ENCODE measurements at places on chromosomes 7 and 10.

GRCh38 chr10:18599392-18599791, 52.0 kb downstream of the NSUN6 start:
- DNase-seq: no peak

DNA sequence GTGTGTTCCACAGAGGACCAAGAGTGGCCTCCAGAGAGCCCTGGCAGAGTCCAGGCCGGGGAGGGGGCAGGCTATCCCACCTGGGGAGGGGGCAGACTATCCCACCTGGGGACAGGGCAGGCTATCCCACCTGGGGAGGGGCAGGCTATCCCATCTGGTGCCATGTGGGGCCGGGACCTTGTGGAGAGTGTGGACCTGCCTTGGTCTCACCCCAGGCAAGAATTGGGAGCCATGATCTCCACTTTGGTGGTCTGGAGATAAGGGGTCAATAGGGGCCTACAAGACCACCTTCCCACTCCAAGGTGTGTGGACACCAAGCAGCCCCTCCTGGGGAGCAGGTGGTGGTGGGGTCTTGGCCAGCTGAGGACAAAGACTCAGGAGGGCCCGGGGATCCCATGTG, 138.2 kb downstream of the EBF3 start:
- DNase-seq: no peak

DNA sequence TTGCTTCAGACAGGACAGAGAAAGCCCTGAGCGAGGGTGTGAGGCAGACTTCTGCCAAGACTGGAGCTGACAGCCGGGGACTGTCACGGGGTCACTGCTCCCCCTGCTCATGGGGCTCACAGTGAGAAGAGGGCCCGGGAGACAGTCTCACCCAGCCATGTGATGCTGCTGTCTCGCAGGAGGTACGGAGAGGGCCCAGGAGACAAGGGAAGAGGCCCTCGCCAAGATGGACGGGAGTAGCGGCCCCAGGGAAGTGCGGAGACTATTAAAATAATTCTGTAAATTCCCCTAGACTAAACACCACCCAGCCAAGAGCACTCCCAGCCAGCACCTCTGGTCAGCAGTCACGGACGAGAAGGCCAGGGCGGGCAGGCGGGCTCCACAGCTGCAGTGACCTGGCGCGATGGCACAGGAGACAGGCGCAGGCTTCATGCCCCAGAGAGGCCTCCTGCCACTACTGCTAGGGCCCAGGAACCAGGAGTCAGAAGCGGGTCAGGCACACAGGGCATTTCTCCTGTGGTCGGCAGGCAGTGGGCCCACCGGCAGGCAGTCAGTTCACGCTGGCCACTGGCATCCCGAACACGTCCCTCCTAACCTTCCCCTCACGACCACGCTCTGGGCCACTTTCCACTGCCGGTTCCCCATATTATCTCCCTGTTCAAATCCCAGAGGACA, 24.1 kb downstream of the WDR86 start:
- no peak for DNase-seq

DNA sequence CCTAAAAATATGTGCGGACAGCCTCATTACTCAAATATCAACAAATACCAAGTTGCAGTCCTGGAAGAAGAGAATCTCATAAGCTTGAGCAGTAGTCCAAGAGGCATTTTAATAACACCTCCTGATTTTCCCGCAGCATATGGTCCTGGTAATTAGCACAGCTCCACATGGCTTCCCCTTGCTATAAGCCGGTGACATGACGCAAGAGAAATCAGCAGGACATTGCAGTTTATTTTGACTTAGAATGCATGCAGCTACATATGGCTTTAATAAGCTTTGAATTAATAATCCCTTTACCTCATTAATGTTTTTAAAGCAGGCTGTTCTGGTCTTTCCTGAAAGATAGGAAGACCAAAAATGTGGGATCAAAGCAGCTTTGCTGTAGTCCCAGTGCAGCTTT, 137.6 kb downstream of the RAMP3 start:
- no peak for DNase-seq

GRCh38 chr10:75538765-75539164, 107.3 kb downstream of the LRMDA start:
- DNase-seq: no peak

GRCh38 chr10:124033887-124034218, 59.5 kb downstream of the CHST15 start:
- DNase-seq: peak; percentile 59

- DNase-seq: no peak
Measured at GRCh38 chr10:43689618-43689954, 40.9 kb upstream of the ZNF32 start.

GRCh38 chr7:22468609-22469008, 31.4 kb downstream of the STEAP1B start:
- no peak for DNase-seq

DNA sequence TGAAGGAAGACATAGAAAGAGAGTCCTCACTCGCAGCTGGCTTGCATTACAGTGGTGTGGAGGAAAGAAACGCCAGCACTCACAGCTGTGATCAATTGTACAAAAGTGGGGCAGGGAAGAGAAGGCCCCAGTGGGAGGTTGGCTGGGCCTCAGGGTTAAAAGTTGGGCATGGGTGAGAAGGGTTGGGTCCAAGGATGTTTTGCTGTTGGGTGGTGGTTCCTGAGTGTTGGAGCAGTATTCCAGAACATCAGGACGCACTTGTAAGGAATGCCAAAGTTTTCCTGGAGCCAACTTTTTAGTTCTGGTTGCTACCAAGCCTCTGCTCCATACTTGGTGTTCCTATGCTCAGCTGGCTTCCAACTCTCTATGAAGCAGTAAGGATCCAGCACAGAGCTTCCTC, 55.4 kb upstream of the MKRN1 start:
- no peak for DNase-seq

DNA sequence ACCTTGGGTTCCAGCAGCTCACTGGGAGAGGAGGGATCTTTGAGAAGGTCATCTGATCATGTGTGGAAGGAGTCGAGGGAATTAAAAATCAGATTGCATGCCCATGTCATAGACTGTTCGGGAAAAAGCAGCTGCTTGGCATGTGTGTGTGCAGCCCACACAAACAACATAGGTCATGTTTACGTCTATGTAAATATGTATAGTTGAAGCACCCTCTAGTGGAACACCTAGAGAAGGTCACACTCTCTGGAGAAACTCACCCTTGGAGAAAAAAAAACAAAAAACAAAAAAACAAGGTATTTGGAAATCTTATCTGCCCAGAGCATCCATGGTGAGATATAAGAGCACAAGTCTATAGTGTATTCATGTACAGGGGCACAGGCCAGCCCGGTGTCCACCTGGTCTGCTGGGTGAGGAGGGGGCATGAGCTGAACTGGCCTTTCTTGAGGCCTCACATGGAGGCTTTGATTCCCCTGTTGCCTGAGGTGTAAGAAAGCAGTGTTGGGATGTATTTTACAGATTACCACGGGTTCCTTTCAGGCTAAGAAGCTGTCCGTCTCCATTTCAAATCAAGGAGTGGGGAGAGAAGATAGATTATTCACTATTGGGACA, 98.0 kb downstream of the NPY start:
- no peak for DNase-seq

DNA sequence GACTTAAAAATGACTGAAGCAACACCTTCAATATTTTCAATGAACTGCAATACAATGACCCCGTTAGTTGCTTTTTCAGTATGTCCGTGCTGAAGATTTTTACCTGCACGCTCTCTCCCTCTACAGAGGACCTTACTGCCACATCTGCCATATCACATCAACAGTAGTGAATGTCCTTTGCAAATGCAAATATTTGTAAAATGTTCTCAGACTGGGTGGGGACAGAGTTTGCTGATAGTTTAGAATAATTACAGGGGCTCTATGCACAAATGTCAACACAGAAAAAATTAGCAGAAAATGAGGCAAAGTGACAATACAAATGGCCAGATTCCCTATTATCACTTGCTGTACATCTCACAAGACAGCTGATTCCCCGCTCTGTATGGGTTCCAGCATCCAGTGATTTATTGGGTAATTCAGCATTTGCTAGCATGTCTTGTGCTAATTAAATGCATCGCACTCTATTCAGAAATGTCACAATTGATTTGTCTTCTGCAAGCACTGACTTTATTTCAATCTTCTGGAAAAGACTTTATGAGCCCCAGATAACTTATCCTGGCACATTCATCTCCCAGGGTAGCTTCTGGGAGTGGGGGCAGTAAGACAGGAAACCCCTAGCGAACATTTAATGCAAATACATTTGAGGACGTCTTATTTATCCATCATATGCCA, 69.1 kb upstream of the PTER start:
- DNase-seq: no peak

GRCh38 chr7:70218006-70218405, 619.7 kb downstream of the AUTS2 start:
- no peak for DNase-seq

DNA sequence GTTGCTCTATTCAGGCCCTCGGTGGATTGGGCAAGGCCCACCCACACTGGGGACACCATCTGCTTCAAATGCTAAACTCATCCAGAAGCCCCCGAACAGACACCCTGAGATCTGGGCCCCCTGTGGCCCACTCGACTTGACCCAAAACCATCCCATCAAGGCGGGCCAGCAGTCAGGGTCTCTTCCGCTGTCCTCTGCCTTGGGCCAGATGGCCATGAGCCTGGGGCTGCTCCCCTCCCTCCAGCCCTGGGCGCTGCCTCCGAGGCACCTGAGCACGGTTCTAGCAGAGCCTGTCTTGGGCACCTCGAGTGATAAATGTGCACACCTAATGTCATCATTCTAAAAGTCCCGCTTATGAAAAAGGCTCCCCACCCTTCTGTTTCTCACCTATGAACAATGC, 449.4 kb downstream of the TCERG1L start:
- no peak for DNase-seq

DNA sequence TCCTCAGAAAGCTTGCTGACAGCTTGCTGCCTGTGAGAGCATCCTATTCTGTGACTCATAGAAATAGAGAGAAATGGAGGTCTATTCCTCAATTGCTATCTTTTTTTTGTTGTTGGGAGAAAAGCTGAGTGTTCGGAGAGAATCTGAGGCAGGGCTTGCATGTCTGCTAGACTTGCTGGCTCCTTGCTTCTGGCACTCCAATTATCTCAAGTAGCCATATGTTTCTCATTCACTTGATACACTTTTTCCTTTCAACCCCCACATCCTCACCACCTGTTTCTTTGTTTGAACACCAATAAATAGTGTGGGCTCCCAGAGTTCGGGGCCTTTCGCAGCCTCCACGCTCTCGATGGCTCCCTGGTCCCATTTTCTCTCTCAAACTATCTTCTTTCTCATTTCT, 172.2 kb downstream of the SH2D4B start:
- no peak for DNase-seq

- DNase-seq: no peak
Measured at GRCh38 chr10:128025437-128025836, 100.8 kb downstream of the MKI67 start.

- DNase-seq: peak; percentile 16
Measured at GRCh38 chr7:34330308-34330707, 327.7 kb upstream of the NPSR1 start.

GRCh38 chr7:78115876-78116275, 317.3 kb downstream of the PHTF2 start:
- DNase-seq: no peak

GRCh38 chr10:22657566-22658225, 56.7 kb downstream of the PIP4K2A start:
- DNase-seq: no peak

GRCh38 chr7:157470701-157471131, 133.9 kb downstream of the DNAJB6 start:
- no peak for DNase-seq
